ENCODE measurements at places on chromosomes 3 and 15.

DNA sequence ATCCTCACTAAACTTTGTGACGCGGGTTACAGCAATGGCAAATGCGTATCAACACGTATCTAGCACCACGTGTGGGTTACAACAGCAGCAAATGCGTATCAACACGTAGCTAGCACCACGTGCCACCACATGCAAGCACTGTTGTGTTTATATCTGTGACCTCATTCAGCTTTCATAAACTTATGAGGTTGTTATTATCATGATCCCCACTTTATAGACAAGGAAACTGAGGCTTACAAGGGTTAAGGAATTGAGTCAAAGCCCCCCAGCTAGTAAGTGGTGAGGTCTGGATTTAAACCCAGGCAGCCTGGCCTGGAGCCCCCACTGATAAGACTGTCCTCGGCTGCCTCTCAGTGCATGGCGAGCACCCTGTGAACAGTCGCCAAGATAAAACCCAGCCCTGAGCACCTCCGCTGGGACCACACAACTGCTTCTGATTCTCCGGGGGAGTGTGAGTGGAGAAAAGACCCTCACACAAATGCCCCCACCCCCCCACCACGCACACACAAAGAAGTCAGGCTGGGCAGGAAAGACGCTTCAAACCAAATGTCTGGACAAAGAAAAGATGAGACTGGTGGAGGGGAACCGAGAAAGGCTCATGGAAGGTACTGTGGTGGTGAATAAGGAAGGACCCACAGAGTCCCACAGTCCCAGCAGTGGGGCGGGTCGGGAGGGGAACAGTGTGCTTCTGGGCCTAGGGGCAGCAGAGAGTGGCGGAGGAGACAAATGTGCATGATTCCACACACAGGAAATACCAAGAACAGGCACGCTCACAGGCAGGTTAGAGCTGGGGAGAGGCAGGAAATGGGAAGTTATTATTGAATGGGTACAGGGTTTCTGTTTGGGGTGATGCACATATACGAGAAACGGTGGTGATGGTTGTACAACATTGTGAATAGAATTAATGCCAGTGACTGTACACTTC lies 173.4 kb downstream of the XXYLT1 start:
- no peak for DNase-seq

DNA sequence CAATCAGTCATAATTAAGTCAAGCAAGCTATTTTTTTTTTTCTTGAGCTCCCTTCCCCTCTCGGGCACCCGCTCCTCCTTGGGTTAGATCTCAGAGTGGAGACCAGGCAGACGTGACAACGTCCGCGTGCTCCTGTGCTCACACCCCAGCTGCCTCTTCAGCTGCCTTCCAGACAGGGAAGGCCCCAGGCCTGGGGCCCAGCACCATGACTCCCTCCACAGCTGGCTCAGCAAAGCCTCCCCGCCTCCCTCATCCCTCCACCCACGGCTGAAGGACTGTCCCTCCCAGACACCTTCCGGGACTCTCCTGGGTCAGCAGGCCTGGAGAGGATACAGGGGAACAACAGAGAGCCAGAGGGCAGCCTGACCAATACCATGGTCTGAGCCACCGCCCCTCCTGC lies 87.9 kb upstream of the LINGO1 start:
- no peak for DNase-seq

DNA sequence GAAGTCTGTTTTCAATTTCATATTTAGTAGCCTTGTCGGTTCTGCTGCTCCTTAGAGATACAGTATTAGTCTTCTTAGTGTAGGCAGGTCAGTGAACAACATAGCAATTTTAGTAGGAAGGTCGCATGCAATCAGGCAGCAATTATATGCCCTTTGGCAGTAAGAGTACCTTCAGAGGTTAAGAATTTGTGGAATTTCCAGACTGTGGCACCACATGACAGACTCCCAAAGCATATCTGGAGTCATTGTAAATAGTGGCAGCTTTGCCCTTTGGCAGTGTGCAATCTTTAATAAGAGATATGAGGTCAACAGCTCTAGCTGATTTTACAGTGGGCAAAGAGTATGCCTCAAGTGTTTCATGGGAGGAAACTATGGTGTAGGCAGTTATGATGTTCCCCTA lies 1532.5 kb upstream of the CADM2 start:
- DNase-seq: no peak

GRCh38 chr3:128194843-128195242 lies 41.6 kb downstream of the EEFSEC start:
- no peak for DNase-seq

DNA sequence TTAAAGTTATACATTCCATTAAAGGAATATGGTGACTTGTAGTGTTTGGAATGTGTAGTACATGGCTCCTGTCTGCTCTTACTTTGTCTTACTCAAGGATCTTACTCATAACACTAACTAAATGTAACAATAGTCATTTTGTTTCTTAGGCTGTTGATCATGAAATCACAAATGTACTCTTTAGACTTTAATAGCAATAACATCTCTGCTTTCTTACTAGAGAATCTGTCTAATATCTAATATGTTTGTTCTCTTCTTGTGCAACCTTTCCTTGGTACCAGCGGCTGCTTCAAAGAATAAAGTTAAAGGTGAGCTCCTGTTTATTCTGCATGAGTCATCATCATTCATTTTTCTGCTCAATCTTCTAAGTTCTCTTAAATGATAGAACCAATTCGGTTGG lies 767.5 kb downstream of the CADM2 start:
- DNase-seq: no peak
